Activated CD4-positive, alpha-beta T cell treated with anti-CD3 and anti-CD28 coated beads for 1 hour (primary cell): ENCODE measurements at places on chromosomes 1 and 21.
A peak's percentile ranks its signal among the peaks of the same experiment; 100 is the strongest.

GRCh38 chr1:192709544-192709943, 73.6 kb downstream of the RGS13 start:
- no peak for DNase-seq

- DNase-seq, result no peak
Observed at GRCh38 chr1:27570784-27571183, 33.2 kb downstream of the AHDC1 start.

- DNase-seq, result no peak
Observed at GRCh38 chr1:47644212-47644573, 206.3 kb downstream of the FOXD2 start.

GRCh38 chr1:68675336-68675735, 178.5 kb upstream of the DEPDC1 start:
- no peak for DNase-seq

DNA sequence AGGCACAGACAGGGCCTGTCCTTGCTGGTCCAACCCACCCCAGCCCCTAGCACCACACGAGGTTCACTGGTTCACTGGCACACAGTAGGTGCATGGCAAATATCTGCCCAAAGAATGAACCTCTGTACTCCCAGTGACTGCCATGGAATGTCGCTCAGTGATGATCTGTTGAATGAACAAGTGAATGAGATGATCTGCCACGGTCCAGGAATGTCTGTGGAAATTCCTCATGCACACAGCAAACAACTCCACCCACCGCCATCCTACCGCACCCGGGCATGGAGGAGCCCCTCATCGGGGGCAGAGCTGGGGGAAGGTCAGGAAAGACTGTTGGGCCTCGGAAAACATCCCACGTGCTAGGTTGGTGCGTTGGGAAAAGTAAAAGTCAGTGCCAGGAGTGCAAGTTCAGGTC, 1.7 kb downstream of the HSPG2 start:
- DNase-seq, result no peak

DNA sequence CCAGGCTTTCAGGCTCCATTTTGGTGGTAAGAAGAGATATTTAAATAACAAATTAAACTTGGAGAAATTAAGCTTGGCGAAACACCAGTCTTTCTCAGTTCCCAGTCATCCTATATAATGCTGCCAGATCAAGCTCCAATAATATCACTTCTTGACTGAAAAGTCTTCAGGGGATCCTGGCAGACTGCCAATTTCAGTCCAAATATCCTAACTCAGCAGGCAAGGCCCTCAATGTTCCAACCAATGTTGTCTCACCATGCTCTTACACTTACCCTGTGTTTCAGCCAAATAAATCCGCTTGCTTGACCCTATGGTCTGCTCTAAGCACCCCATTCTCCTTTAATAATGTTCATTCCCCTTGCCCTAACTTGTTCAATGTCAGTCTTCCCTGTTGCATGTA, 39.9 kb upstream of the BCL10 start:
- no peak for DNase-seq

DNA sequence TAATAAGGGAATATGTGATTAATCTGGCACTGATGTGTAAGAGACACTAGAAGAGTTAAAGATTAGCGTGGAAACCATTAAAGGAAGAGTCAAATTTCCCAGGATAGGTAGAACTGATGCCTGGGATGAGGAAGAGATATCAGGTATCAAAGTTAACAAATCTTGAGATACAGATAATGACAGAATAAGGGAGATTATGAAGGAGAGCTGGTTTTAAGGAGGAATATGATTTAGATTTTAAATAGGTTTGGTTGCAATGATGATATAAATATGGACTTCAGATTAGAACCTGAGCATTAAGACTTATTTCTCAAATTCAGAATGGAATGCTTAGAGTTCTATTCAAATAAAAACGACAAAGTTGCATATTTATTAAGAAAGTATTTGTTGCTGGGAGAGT, 26.2 kb downstream of the MAGI3 start:
- DNase-seq, result no peak

DNA sequence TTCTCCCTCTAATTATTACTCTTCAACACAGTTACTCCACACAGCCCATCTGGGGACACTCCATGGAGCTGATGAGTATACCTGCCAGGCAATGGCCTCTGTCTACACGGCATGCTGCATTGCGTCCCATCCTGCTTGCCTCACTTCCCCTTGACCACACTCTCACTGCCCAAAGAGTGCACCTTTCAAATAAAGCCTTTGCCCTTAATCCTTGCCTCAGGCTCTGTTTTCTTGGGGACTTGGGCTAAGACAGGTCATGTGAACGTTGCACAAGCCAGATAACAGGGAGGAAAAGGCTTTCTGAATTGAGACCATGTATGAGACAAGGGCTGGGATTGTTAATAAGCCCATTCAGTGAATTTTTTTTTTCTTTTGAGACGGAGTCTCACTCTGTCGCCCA, 40.0 kb upstream of the SIM2 start:
- DNase-seq, result no peak

DNA sequence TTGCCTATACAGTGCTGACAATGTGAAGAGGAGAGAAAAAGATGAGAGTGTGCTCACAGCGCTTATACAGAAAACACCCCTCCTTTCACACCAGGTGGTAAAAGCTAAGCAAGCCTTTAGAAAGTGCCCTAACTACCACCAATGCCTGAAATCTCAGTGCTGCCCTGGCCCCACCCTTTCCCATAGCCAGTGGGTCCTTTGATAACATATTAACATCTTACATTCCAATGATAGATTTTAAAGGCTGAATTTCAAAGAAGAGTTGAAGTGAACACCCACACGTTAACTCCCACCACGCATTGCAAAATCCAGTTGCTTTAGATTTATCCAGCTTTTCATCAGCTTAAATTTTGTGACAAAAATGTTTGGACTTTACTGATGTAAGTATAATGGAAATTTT, 58.1 kb upstream of the SSX2IP start:
- no peak for DNase-seq

DNA sequence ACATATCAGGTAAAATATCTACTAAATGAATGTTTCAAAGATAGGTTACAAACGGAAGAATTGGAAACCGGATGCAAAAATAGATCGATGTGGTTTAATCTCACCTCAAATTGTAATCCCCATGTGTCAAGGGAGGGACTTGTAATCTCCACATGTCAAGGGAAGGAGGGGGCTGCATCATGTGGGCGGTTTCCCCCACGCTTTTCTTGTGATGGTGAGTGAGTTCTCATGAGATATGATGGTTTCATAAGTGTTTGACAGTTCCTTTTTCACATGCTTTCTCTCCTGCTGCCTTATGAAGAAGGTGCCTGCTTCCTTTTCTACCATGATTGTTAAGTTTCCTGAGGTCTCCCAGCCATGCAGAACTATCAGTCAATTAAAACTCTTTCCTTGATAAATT, 408.7 kb upstream of the TMPRSS15 start:
- DNase-seq, result no peak

- no peak for DNase-seq
Observed at GRCh38 chr1:101264697-101265096, 27.9 kb downstream of the S1PR1 start.

GRCh38 chr1:156959925-156960324, 39.5 kb downstream of the LRRC71 start:
- DNase-seq, result no peak

GRCh38 chr1:160460214-160460642, 59.9 kb downstream of the VANGL2 start:
- no peak for DNase-seq

DNA sequence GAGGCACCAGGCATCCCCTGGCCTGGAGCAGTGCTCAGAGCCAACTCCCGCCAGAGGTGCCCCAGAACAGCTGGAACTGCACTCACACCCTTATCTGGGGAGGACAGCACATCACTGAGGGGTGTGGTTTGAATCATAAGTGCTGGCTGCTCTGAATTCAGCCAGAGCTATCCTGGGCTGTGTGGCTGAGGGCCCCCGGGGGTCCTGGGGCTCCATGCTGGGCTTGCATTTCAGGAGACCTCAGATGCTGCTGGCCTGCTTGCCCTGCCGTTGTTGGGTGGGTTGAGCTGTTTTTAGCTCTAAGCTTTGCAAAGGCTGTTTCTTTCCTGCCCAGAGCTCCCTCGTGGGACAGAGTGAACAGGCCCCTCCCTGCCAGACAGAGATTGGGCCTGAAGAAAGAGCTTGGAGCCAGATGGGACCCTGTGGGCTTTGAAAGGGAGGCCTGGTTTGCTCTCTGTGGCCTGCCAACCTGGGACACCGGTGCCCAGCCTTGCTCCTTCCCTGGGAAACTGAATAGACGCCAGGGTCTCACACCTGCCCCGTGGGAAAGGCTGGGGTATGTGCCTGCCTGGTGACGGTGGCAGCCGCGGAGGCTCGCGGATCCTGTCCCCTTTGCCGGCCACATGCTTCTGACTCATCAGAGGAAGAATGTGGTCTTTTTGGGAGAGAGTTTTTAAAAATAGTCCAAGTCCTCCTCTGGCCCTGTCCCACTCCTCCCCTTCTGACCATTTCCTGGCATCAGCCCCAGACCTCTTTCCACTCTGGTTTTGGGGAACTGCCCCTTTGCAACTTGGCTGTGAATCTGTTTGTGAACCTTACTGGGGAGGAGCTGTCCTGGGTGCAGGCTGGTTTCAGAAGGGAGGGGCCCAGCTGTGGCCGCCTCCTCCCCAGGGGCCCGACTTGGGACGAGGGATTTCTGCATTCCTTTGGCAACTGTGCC, 30.0 kb downstream of the ARHGEF10L start:
- no peak for DNase-seq

DNA sequence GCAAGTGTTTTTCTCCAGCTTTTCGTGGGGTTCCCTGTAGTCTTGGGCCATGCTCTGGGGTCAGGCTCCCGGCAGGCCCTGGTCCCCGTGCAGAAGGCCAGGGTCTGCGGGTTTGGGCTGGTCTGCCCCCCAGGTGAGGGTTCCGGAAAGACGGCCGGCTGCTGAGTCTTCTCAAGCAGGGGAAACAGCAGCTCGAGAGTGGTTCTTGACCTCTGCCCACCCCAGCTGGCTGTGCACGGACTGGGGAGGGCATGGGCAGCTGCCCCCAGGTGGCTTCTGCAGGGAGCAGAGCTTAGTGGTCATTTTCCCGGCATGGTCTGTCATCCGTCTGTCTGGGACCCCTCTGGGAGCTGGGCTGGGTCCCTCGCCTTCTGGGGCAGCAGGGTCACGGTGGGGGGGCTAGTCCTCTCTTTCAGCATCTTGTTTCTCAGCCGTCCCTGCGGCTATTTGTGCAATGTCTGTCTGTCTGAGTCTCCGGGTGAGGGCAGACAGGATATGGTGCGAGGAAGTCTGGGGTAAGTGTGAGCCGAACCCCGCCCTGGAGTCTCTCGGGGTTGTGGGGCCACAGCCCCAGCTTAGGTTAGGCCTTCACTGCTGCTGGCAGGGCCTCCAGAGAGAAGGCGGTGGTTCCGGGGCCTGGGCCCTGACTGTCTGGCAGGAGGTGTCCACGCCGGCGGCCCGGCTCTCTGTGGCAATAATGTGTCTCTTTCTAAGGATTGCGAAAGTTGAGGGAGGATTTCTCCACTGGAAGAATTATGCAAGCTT, 6.1 kb downstream of the SKI start:
- DNase-seq, result peak; percentile 62

- no peak for DNase-seq
Observed at GRCh38 chr1:230851291-230851691, 17.0 kb downstream of the C1orf198 start.

- DNase-seq, result no peak
Observed at GRCh38 chr1:84795966-84796600, 96.9 kb downstream of the LPAR3 start.

GRCh38 chr1:16905868-16906702, 10.3 kb downstream of the RNU1-2 start:
- no peak for DNase-seq

GRCh38 chr1:2528016-2528415, 1.6 kb upstream of the PANK4 start:
- DNase-seq, result no peak

DNA sequence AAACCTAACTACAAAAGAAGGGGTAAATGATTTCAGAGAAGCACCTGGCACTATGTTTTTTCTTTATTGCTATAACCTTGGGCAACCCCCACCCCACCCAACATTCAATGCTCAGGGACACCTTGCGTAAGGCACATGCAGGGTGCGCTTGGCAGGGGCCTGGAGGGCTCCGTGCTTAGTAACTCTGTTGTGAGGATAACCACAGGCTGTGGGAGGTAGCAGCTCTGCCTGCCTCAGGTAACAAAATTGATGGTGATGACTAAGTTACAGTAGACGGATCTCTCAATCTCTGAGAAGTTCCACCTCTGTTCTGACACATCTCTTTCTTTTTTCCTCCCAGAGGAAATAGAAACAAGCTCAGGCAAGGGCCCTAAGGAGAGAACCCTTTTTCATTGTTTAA, 8.7 kb upstream of the CCN1 start:
- no peak for DNase-seq

- no peak for DNase-seq
Observed at GRCh38 chr1:161486806-161487741, 18.2 kb upstream of the FCGR2A start.

DNA sequence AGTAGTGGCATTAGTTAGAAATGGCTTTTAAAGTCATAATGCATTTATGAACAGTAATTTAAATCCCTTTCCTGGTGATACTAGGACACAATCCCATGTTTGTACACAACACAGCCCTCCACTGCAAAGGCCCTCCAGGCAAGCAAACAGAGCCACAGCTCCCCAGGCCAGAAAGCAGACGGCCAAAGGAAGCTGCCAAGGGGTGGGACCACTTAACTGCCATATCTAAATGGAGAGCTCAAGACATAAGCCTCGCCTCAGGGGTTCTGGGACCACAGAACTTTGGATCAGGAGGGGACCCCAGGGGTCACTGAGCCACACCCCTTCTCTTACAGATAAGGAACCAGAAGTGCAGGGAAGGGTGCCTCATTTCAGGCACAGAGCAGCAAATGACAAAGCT, 189.7 kb downstream of the KCNH1 start:
- no peak for DNase-seq

DNA sequence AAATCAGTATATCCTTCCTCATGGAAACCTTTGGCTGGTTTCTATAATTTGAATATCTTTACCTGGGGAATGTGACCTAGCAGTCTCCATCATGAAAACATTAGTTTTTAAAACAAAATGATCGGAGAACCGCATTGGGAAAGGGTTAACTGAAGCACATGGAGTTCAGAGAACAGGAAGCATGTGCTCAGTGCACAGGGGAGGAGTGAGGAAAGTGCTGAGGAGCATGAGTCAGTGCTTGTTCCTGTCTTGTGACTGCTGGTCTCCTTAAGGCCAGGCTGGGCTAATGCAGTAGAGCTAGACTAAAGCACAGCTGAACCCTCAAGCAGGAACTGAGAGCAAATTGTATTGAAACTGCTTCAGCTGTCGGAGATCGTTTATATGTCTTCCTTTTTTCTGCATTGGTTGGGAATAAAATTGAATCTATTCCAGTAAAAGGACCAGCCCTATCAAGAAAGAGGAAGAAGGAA, 5.8 kb downstream of the IFI16 start:
- DNase-seq, result peak; percentile 56
